ENCODE measurements at places on chromosomes 2 and 18.
A peak's percentile ranks its signal among the peaks of the same experiment; 100 is the strongest.

DNA sequence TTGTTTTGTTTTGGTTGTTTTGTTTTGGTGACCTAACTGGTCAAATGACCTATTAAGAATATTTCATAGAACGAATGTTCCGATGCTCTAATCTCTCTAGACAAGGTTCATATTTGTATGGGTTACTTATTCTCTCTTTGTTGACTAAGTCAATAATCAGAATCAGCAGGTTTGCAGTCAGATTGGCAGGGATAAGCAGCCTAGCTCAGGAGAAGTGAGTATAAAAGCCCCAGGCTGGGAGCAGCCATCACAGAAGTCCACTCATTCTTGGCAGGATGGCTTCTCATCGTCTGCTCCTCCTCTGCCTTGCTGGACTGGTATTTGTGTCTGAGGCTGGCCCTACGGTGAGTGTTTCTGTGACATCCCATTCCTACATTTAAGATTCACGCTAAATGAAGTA lies at the start of gene TTR:
TTR (plus strand) TSS at position 250 of the 400 bp plus-strand sequence; CDS start at position 276, 26 bp downstream.
- no peak for DNase-seq

DNA sequence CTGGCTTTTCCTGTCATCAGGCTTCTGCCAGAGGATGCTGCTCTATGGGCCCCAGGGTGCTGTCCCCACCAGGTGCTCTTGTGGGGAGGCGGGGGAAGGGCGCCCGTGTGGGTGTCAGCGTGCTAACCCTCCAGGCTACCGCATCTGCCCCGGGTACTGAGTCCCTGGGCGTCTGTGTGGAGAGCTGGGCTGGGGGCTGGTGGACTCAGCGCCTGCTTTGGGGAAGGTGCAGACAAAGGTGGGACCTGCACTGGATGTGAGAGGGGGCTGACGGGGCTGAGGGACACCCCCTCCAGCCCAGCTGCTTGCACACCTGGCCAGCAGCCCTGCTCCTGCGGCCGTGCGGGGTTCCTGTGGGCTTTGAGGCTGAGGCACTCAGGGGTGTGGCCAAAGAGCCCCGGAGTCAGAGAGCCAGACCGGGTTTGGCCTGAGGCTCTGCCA lies 120.7 kb upstream of the PXDN start:
- DNase-seq, result no peak

DNA sequence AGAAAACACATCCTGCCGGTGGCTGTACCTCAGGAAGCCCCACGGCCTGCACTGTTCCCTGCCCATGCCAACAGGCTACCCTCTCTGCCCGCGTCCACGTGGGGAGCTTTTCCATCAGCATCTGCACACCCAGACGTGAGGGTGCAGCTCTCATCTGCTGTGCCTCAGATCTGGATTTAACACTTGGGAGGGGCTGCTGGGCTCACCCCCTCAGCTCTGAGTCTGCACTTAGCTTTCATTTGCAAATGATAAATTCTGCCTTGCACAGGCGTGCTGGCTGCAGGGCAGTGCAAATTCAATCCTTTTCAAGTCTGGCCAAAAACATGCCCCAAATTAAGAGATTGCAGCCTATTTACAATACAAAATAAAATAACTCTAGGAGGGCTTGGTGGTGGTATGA lies 245.7 kb downstream of the TWIST2 start:
- DNase-seq, result no peak

DNA sequence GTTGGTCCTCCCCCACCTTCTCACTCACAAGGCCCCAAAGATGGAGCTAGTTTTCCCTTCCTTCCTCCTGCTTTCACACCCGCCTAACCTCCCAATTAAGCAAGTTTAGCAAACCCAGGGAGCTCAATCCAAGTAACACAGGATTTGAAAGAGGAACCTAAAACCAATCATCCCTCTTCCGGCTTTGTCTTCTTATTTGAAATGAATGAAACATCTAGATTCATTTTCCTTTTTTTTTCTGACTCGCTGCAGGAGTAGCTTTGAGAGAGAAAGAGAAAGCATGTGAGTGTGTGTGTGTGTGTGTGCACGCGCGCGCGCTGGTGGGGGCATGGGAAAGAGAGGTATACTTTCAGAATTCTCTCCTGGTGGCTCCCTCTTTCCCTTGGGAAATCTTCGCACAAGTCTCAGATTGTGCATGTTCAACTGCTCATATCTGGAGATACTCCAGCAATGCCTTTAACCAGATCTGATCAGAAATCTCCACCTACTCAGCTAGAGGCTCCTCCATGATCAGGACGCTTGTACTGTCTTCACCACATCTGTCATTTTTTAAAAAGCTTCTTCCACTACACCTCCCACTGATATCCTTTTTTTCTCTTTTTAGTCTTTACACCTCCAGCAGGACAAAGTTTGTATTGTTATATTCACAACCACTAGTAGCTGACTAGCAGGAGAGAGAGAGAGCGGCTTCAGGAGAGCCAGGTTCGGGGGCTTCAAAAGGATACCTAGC lies 1.7 kb downstream of the SLC8A1 start:
- DNase-seq, result peak; percentile 74

DNA sequence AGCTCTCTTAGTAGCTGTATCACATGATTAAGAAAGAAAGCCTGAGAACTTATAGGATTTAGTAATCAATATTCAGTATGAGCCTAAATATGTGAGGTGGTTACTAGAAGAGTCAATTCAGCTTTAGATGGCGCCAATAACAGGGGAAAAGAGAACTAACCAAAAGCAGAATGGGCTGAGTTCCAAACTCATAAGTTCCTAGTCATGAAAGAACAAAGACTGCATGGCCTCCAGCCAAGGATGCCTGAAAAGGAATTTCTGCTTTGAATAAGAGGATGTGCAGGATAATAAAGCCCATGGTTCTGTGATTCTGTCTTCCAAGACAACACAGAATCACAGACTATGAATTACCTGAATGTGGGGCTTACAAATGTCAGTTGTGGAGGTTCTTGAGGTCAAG lies 196.5 kb downstream of the SATB2 start:
- peak; percentile 68 for DNase-seq

DNA sequence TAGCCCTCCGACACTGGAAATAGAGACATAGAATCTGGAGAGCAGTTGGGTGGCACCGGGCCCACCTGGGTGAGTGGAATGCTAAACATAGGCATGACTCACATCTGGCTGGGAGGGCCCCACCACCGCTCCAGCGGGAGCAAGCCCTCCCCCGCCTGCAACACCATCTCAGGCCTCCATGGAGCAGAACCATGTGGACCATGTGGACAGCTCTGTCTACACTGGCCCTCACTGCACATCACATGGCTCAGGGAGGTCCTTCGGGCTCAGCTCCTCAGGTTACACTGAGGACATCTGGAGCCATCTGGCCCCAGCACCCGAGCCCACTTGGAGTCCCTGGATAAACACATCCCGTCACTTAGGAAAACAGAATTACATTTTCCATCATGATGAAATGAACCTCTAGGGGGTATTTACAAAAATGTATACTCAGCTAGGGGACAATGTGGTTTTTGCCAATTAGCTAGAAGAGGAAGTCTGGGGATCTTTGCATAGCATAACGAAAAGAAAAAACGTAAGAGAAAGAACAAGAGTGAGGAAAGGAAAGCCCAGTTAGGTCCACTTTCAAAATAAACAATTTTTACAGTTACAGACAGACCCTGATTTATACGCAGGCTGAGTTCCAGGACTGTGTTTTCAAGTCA lies 30.7 kb upstream of the MLPH start:
- peak; percentile 85 for DNase-seq

DNA sequence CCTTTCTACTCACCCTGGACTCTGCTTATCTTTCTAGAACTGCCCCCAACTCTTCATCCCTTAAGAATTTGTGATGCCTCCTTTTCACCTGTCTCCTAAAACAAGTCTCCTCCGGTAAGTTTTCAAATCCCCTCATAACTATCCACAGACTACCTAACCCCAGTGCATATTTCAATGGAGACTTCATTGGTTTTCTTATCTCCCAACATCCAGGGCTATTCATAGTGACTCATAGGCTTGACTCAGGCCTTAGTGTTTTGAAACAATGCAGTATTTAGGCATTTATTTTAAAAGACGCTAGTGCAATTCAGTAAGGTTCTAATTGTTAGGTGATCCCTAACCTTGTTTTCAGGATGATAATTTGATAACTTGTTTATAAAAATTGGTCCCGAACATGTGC lies 399.2 kb downstream of the CPS1 start:
- peak; percentile 39 for DNase-seq

DNA sequence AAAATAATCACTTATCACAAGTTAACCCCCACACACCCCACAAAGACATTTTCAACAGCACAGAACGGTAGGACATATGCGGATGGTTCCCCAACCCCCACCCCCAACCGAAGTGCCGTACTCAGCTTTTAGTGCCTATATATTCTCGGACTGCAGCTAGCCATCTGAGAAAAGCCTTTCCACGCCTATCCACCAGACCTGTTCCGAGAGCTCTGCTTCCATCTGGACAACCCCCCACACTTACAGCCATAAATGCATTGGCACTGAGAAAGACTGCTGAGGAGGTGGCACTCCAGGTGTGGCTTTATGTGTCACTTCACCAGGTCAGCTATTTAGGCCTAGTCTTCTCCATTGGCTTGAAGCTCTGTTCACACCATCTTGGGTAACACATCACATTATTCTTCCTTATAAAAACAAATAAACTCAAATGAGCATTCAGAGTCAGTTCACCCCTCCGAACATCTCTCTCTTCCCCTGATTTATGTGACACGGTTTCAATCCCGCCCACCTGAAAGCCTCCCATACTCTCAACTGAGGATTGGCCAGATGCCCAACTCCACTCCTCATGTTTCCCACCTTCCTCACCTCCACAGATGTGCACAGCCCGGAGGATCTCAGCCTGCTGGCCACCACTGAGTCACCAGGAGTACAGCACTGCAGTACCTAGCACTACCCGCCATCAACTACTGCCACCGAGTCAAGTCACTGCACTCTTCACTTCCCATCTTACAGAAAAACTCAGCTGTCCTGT lies 127.4 kb downstream of the CACNB4 start:
- no peak for DNase-seq

GRCh38 chr2:54065891-54066290 lies 49.5 kb upstream of the ACYP2 start:
- no peak for DNase-seq

- DNase-seq, result peak; percentile 28
Observed at GRCh38 chr2:68925295-68925896, 27.3 kb downstream of the GKN2 start.

DNA sequence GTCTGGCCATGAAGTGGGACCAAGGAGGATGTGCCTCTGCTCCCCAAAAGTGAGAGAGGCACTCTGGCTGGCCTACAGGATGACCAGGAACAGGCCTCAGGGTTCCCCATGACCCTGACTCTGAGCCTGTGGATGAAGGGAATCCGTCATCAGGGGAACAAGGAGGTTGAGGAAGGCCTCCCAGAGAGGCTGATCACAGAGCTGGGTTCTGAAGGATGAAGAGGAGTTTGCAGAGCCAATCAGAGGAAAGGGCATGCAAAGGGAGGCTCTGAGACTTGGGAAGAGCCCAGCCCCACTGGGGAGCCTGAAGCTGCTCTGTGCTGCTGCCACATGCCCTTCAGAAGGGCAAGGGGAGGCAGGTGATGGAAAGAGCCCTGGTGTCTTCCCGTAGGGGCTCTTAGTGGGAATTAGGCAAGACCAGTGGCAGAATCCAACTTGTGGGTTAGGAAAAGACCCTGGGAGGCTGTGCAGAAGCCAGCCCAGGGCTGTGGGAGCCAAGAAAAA lies 141.3 kb upstream of the ID2 start:
- DNase-seq, result no peak

GRCh38 chr2:200617156-200618053 lies 31.6 kb downstream of the AOX1 start:
- DNase-seq, result peak; percentile 58

GRCh38 chr18:3624935-3625741 lies 175.2 kb downstream of the TGIF1 start:
- peak; percentile 99 for DNase-seq

DNA sequence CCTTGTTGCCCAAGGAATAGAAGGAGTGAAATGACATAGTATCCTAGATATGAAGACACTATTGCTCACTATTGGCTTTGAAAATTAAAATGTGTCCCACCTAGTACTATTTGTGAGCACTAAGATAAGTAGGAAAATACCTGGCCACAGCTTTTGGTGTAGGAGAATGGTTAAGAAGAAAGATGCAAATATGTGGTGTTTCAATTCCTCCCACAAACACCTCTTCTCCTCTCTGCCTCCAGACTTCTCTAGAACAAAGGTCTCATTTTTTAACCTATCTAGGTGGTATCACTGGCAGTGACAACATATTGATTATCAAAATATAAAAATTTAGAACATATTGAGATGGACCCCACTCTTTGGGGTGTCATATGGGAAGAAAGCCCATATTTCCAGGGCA lies 929.9 kb upstream of the FANCL start:
- DNase-seq, result no peak

GRCh38 chr2:137192366-137193310 lies 427.3 kb downstream of the THSD7B start:
- DNase-seq, result peak; percentile 48

DNA sequence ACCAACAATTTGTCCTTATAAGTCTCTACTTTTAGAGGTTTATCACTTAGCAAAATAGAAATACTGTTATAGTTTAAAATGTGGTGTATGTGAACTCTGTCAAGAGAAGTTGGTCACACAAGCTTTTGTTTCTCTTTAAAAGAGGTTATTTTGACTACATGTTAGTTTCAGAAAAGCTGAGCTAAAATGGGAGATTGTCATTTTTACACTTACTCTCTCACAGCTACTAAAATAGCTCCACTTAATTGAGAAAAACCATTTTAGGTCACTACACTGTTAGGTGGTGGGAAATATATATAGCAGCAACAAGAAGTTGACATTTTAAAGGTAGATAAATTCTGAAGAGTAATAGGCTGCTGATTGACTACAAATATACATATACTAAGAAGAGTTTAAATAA lies 161.5 kb upstream of the KCNJ3 start:
- no peak for DNase-seq

- peak; percentile 82 for DNase-seq
Observed at GRCh38 chr2:224958462-224958857, 83.8 kb downstream of the DOCK10 start.

All from fibroblast of skin of right biceps (primary cell).